ENCODE measurements at places on chromosomes 6 and 20. TPM values are rescaled to one million over a fixed set of nuclear protein-coding genes. Genes with fewer than 3 reads are reported as not detected.

DNA sequence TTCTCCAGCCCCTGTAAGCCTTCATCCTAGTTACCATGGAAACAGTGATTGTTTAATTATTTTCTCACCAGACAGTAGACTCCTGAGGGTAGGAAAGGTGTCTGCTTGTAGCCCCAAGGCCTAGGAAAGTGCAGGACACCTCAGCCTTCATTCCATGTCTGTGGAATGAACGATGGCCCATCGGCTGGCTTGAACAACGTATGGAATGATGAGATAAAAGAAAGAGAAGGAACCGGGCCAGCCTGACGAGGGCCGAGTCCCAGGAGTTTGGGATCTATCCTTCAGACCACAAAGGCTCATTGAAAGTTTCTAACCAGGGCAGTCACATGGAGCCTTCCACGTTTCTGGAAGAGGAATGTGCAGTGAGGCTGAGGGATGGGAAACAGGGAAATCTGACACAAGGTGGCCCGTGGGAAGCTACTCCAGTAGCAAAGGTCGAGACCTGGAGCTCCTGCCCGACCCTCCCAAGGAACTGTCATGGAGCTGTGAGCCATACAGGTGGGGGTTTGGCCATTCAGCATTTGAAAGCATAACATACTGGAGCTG, 46.1 kb downstream of the PRDM1 start:
- no peak for DNase-seq

GRCh38 chr6:137927777-137928218, 60.7 kb downstream of the TNFAIP3 start:
- DNase-seq = peak; percentile 79

GRCh38 chr6:1670711-1671462, 61.2 kb downstream of the FOXC1 start:
- DNase-seq = no peak

DNA sequence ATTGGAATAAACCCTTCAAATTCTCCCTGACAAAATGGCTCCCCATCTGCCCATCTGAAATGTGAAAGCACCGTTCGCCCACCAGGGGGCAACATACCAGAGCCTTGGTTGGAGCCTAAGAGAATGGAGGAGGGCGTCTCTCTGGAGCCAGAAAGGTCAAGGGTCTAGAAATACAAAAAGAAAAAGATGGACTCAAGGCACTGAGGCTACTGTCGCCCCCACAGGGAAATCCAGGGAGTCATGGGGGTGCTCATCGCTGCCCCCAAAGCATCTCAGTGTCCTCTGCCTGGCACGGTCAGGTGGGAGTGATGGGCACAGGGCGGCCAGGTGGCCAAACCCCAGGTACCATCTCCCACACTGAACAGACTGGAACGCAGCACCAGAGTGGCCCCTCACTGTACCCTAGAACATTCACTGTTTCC, 136.3 kb downstream of the ZMYND8 start:
- DNase-seq = peak; percentile 22

DNA sequence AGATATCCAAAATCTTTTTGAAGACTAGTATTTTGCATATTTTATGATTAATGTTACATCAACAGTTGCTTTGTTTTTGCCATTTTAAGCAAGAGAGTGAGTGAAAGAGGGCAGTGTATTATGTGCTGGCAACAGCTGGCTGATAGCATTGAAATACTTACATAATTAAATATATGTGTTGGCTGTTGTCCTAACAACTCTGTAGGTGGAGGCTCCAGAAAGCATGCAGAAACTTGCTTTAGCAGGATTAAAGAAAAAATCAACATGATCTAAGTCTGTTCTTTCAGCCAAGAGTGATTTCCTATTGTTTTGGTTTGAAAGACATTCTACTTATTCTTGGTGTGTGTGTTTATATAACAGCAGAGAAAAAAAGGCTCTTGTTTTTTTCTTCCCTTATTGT, 127.5 kb downstream of the CDKAL1 start:
- DNase-seq = no peak

DNA sequence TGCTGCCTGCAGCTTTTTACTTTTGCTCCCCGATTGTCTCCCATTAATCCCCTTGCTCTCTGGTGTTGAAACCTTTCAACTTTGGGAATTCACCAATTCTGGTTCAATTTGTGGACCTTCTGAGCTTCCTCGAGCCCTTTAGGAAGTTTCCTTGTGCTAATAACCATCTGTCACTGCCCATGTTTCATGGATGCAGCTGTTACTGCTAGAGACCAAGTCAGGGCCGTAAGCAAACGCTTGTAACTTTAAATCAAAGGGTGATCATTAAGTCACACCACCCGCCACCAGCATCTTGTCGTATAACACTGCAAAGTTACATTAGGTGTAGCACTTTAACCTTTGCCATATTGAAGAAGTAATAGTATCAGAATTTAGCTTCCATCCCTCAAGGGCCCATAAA, 268.3 kb upstream of the SASH1 start:
- DNase-seq = no peak

- no peak for DNase-seq
Observed at GRCh38 chr6:89729818-89730217, 89.8 kb downstream of the MDN1 start.

- no peak for DNase-seq
Observed at GRCh38 chr20:9367328-9367727, 147.1 kb upstream of the LAMP5 start.

LST1 gene
- total RNA-seq = 20.3 TPM

DNMT3B gene
- 0.47 TPM for total RNA-seq
